ENCODE measurements at places on chromosomes 11 and 22.
A peak's percentile ranks its signal among the peaks of the same experiment; 100 is the strongest.

- H3K27me3 ChIP-seq, result peaks cover 56% of the 10 kb centered on the region
- no peak overlapping the region for H3K27ac ChIP-seq
- no peak for DNase-seq
- H3K4me1 ChIP-seq, result peaks cover 5% of the 10 kb centered on the region
- H3K4me3 ChIP-seq, result no peak overlapping the region
These were observed 1073.3 kb downstream of the TBC1D22A start for GRCh38 chr22:47835726-47836125.

GRCh38 chr11:2311353-2312133 lies 9.7 kb downstream of the TSPAN32 start:
- H3K4me1 ChIP-seq, result peaks cover 8% of the 10 kb centered on the region
- H3K27me3 ChIP-seq, result no peaks in the 10 kb centered on the region
- no peaks in the 10 kb centered on the region for H3K36me3 ChIP-seq
- no peak overlapping the region for H3K4me3 ChIP-seq
- H3K27ac ChIP-seq, result peak overlapping the region; percentile 51

GRCh38 chr11:78373689-78374088 lies 43.9 kb downstream of the GAB2 start:
- no peaks in the 10 kb centered on the region for H3K27me3 ChIP-seq
- no peak for DNase-seq
- H3K4me3 ChIP-seq, result no peak overlapping the region
- peaks cover 9% of the 10 kb centered on the region for H3K4me1 ChIP-seq
- no peaks in the 10 kb centered on the region for H3K36me3 ChIP-seq

DNA sequence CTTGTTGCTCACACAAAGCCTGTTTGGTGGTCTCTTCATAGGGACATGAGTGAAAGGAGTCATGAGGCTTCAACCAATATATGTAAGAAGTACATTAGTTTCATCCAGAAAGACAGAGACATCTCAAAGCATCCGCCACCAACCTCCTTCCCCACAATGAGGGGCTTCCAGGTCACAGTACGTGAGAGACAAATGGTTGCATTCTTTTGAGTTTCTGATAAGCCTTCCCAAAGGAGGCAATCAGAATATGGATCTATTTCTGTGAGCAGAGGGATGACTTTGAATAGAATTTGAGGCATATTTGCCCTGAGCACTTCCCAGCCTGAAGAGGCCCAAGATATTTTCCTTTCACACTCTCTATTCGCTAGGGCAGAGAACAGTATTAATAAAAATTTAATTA lies 931.1 kb downstream of the FAM181B start:
- no peak for DNase-seq
- no peaks in the 10 kb centered on the region for H3K27me3 ChIP-seq
- H3K4me3 ChIP-seq, result no peak overlapping the region
- no peaks in the 10 kb centered on the region for H3K4me1 ChIP-seq

- H3K36me3 ChIP-seq, result no peaks in the 10 kb centered on the region
- H3K27me3 ChIP-seq, result no peaks in the 10 kb centered on the region
- peaks cover 15% of the 10 kb centered on the region for H3K4me1 ChIP-seq
These were observed 5.6 kb downstream of the PLAAT3 start for GRCh38 chr11:63608353-63609345.
